Activated naive CD8-positive, alpha-beta T cell treated with anti-CD3 and anti-CD28 coated beads, Interleukin-2, amount 50 U/mL, for 16 hours (primary cell): ENCODE measurements at places on chromosomes 12 and 14.

DNA sequence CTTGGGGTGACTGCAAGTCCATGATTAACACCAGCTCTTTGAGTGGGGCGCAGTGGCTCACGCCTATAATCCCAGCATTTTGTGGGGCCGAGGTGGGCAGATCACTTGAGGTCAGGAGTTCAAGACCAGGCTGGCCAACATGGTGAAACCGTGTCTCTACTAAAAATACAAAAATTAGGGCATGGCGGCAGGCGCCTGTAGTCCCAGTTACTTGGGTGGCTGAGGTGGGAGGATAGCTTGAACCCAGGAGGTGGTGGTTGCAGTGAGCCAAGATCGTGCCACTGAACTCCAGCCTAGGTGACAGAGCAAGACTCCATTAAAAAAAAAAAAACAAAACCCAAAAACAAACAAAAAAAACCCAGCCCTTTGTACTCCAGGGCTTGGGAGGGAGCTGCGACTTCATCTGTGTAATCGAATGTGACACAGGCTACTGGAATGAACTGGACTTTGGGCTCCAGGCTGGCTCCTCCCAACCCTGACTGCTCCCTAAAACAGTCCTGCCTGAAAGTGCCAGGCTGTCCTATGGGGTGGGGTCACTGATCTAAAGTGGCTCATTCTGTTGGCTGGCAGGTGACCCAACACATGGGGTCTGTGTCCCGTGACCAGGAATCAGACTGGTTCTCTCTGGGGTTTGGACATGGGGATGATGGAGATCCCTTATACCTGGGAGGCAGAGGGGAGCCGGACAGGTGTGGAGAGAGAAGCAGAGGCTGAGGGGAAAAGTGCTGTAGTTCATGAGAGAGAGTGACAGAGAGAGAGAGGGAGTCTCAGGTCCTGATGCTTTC lies 9.3 kb upstream of the C12orf43 start:
- DNase-seq: no peak

DNA sequence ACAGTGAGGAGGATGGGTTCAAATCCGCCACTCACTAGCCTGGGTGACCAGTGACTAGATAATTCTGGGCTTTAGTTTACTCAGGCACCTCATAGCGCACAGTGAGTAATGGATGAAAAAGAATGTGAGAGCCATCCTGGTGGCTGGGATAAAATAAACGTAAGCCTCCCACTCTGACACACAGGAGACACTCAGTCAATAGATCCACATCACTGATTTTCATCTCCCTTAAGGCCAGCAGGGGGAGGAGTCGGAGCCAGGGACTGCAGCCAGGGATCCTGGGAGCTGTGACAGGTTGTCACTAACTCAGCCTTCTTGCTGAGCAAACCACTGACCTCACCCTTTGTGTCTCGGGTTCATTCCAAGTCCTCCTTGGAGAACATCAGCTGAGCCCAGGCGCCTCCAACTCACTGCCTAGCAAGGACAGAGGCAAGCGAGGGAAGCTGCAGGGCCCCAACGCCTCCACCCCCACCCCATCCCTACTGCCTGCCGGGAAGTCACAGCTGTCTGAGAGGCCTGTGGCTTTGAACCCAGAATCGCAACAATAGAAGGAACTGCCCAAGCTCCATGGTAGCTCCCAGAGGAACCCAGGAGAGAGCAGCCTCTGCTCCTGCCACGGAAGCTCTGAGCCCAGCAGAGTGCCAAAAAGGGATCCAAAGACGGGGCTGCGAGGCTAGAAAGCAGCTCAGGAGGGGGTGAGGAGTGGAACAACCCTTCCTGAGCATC lies 30.7 kb downstream of the PXN start:
- no peak for DNase-seq

- DNase-seq: no peak
Observed at GRCh38 chr14:103356024-103356682, 22.1 kb downstream of the EIF5 start.

- DNase-seq: no peak
Observed at GRCh38 chr12:51318846-51319599, 5.0 kb downstream of the BIN2 start.

GRCh38 chr12:53944209-53944608 lies 5.6 kb downstream of the HOXC13 start:
- no peak for DNase-seq

DNA sequence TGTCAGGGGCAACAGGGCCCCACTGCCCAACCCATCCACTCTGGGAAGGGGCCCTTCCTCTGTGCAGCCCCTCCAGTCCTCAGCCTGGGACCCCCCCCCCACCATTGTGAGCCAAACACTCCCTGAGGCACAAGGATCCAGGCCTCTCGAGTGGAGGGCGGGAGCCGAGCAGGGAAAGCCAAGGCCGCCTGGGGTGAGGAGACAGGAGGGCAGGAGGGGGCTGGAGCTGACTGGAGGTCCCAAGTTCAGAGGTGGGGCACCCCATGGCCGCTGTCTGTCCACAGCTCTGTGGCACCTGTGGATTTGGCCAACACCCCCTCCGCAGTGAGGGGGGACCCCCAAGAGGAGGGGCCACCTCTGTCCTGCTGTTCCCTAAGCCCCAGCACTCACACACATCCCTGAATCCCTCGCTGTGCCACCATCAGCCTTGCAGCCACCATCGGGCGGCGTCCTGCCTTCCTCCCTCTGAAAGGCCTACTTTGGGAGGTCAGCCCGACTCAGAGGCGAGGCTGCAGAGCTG lies 25.4 kb upstream of the C14orf180 start:
- DNase-seq: no peak
